ENCODE measurements at places on chromosomes 2 and 18.

DNA sequence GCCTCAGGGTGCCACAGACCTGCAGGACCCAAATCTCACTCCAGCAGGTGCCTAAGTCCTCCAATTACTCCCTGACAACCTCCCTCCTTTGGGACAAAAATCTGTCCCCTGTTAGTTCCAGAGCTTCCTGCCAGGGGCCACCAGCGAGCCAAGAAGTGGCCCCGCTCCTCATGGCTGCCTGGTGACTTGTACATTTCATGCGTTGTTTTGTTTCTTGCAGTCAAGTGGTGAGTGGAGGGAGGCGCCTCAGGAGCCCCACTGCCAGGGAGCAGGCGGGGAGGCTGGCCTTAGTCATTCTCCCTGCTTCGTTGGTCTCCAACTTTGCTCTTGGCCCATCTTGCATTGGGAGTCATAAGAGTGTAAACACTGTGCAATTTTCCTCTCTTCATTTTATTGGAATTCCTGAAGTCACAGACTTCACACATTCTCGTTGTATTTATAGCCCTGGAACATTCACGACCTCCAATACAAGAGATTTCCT, 81.3 kb downstream of the KCNF1 start:
- peak; percentile 80 for DNase-seq

DNA sequence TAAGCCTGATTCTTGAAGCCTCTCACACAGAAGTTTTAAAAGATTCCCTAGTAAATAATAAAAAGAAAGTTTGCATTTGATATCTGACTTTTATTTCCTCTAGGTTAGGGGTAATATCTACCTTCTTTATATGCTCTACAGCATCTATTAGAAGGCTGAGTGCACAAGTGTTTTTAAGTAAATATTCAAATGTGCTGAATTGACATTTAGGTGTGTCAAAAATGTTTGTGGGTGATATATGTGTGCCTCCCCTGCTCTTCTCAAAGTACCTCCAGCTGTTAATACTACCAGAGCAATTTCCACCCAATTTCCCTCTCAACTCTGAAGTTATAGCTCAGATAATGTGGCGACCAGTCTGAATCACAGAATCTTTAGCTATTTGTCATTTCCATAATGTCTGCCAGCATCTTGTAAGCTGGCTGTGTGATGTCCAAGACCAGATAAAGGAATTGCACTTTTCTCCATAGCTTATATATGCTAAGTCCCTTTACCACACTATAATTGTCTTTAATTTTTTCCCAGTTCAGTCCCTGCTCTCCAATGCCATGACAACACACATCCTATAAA, 24.4 kb upstream of the ERMN start:
- DNase-seq: no peak

DNA sequence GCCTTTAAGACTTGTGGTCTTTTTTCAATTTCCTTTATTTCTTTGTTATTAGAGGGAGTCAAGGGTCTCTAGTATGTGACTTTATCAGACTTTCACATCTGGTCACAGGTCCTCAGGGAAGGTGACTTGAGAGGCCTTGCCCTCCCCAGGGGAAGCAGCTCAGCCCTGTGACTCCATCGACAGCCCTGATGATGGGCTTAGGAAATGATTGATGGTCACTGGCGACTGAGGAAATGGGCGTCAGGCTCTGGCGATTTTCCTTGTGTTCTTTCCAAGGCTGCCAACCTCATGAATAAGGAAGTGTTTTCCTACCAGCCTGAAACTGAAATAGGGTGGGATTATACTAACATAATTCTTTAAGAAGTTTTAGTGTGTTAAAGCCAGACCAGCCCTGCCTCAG, 21.1 kb downstream of the SERPINE2 start:
- no peak for DNase-seq

DNA sequence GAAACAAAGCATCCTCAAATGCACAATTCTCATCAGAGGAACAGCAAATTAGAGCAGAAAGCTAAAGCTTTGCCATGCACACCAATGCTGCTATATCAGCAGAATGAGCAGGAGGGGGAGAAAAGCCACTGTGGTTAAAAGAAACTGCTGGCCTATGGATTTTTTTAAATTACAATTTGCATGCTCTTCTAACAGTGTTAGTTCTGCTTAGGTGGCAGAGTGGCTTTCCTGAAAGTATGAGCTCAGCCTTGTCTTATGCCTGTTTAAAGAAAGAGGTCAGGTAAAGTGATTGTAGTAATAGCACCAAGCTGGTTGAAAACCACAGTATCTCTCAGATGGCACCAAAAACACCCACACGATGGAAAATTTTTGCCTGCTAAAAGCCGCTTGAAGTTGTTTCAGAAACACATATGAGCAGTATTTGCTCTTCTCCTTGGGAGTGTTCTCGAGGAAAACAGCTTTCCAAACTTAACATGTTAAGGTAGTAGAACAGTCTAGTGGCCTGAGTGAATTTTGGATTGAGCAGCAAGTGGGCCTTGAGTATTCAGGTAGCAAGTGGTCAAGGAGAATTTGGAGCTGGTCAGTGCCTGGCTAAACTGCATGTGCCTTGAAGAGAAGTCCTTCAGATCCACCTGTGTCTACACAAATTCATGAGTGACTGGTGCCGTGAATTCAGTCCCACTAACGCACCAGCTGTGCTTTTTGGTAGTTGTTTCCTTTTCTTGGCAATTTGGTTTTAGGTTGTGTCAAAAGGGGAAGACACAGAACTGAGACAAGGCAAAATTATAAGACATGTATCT, 19.6 kb upstream of the NDUFV2 start:
- no peak for DNase-seq

DNA sequence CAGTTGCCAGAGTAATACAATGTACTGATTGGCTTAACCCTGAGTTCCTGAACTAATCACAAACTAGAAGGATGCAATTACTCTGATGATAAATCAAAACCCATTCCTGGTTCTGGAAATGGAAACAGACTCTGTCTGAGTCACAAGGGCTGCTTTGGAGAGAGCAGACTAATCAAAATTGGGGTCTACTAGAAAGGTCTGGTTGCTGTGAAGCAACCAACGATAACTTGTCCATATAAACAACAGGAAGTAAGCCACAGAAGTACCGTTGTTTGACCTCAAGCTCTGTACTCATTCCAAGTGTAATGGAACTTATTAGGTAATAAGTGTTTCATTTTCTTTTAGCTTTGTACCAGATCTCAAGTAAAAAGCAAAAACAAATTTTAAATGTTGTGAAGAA, 49.7 kb downstream of the RASGRP3 start:
- DNase-seq: peak; percentile 18

DNA sequence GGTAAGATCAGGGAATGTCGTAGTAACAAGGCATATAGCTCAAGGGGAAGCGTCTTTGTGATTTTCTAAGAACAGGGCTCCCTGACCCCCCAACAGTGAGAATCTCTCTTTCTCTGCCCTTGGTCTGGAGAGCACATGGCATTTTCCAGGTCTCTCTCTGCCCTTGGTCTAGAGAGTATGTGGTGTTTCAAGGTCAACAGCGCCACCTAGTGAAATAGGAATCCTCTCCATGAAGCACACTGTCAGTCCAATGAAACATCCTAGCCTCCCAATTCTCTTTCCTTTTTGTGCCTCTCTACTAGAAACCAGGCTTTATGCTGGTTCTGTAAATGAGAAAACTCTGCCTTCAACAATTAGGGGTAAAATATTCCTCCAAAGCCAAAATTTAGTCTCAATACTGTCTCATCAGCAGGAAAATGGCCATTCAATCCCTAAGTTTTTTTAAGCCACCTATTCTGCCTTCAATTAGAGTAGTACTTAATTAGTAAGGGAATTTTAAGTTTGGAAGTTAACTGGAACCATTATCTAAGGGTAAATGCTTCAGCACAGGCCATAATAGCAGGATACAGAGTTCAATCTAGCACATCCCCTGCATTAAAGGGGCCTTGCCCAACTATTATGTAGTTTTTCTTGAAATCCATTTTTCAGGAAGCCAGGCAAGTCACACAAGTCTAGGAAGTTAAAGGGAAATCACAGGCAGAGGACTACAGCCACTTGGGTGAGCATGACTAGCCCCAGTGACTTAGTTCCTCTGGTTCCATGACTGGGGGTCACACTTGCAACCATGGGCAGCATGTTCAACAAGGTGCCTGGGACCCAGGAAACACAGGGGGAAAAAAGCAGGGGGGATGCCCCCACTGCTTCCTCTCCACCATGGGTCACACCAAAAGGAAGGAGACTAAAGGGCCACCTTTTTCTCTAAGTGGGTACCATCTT, 12.4 kb downstream of the DYM start:
- peak; percentile 40 for DNase-seq

GRCh38 chr2:83221258-83221657, 1237.8 kb downstream of the SUCLG1 start:
- DNase-seq: no peak
